Activated CD4-positive, alpha-beta T cell treated with anti-CD3 and anti-CD28 coated beads, Interleukin-2, amount 10 ng/mL, durations not matched to agents 7 days and 5 days (primary cell): ENCODE measurements at places on chromosomes 1 and 21. TPM values are rescaled to one million over a fixed set of nuclear protein-coding genes. Genes with fewer than 3 reads are reported as not detected.

The LCE2A gene
- total RNA-seq: not detected

The C4BPB gene
- total RNA-seq: 2.1 TPM

The ADAM30 gene
- not detected for total RNA-seq

The RIPPLY3 gene
- not detected for total RNA-seq

The HSPA6 gene
- total RNA-seq: 0.07 TPM

DNA sequence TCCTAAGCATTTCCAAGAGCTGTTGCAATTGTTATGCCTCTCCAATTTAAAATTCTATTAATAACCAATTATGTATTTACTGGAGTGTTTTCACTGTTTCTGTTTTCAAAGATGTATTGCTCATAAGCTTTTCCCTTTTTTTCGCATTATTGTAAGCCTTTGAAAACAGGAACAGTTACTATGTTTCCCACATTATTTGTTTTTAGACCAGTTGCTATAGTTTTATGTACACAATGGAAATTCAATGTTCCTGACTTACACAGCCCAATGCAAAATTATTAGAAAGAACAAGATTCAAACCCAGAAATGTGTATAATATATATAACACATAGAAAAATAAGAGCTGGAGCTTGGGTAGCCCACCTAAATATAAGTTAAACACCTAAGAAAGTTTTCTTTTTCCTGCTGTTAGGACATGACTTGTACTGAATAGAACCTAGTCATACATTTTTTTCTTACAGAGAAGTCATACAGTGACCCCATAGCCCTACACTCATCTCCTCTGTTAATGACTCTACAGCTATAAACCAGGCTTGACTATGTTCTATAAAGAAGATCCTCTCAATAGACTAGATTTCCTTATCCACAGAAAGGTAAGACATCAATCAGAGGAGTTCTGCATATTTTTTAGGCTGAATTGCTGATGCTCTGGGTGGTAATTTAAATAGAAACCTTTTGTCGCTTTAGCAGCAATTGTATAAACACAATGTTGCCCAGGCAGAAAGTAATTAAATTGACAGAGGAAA is 299.6 kb downstream of the USH2A start:
- H3K27me3 ChIP-seq: no peaks in the 10 kb centered on the region
- DNase-seq: no peak
- no peak overlapping the region for H3K27ac ChIP-seq
- no peaks in the 10 kb centered on the region for H3K4me1 ChIP-seq

- H3K4me1 ChIP-seq: peaks cover 10% of the 10 kb centered on the region
- H3K36me3 ChIP-seq: peaks cover 72% of the 10 kb centered on the region
- no peak overlapping the region for H3K27ac ChIP-seq
Observed at GRCh38 chr1:46692811-46693770, 21.4 kb downstream of the TEX38 start.

- no peak overlapping the region for H3K27ac ChIP-seq
- H3K4me1 ChIP-seq: peaks cover 7% of the 10 kb centered on the region
- no peaks in the 10 kb centered on the region for H3K36me3 ChIP-seq
- no peak for DNase-seq
- no peak overlapping the region for H3K4me3 ChIP-seq
Observed at GRCh38 chr1:205137901-205138300, 16.1 kb upstream of the RBBP5 start.

- no peak for DNase-seq
- peaks cover 13% of the 10 kb centered on the region for H3K27me3 ChIP-seq
- no peak overlapping the region for H3K4me3 ChIP-seq
- H3K36me3 ChIP-seq: no peaks in the 10 kb centered on the region
- no peaks in the 10 kb centered on the region for H3K4me1 ChIP-seq
Observed at GRCh38 chr1:35655196-35655595, 13.9 kb upstream of the PSMB2 start.

- no peak overlapping the region for H3K4me3 ChIP-seq
- no peak for DNase-seq
- peaks cover 12% of the 10 kb centered on the region for H3K27me3 ChIP-seq
- H3K4me1 ChIP-seq: no peaks in the 10 kb centered on the region
Observed at GRCh38 chr1:225762002-225762441, 15.6 kb upstream of the SRP9 start.

DNA sequence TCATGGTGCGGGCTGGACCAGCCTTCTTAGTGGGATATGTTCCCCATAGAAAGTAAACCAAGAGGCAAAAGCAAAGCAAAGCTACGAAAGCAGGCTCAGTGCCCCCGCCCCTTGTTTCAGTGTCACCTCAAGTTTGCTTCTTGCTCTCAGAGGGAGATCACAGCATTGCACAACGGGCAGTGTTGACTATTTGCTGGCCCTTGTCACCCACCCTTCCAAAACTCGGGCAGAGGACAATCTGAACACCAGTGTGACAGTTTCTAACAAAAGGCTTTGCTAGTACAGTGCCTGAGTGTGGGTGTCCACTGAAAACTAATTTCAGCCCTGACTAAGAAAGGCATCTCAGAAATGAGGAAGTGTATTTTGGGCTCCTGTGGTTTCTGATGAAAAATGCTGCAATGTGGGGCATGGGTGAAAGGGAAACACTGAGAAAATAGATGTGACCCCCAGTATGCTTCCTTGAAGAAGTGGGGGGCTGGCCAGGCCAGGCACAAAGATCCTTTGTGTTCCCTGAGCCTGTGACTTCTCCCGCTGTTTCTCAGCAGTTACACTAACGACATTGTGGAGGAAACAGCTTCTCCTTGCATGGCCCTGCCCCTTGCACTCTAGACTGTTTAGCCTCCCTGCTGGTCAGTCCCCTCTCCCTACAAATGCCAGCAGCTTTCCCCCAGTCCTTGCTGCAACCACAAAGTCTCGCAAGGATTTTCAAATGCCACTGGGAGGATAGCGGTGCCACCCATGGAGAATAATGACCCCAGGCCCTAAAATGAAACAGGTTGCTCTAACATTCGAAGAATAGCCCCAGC is 33.3 kb upstream of the KCNE1 start:
- no peak for DNase-seq
- H3K27ac ChIP-seq: peak overlapping the region; percentile 41
- H3K4me3 ChIP-seq: no peak overlapping the region
- H3K36me3 ChIP-seq: peaks cover 5% of the 10 kb centered on the region
- H3K27me3 ChIP-seq: no peaks in the 10 kb centered on the region

GRCh38 chr1:24562625-24563024 is 6.7 kb downstream of the NCMAP start:
- DNase-seq: no peak

- DNase-seq: no peak
- no peaks in the 10 kb centered on the region for H3K36me3 ChIP-seq
- no peak overlapping the region for H3K4me3 ChIP-seq
- H3K27ac ChIP-seq: no peak overlapping the region
- no peaks in the 10 kb centered on the region for H3K27me3 ChIP-seq
- peaks cover 8% of the 10 kb centered on the region for H3K4me1 ChIP-seq
Observed at GRCh38 chr1:8202182-8202905, 115.6 kb upstream of the SLC45A1 start.
